ENCODE measurements at places on chromosomes 11 and 22. TPM values are rescaled to one million over a fixed set of nuclear protein-coding genes. Genes with fewer than 3 reads are reported as not detected.

The CATSPERZ gene
- 0.78 TPM for polyA plus RNA-seq

The APOL5 gene
- 0.09 TPM for polyA plus RNA-seq

The PGM2L1 gene
- polyA plus RNA-seq = 7.0 TPM

The AIFM3 gene
- 3.3 TPM for polyA plus RNA-seq

The HNRNPUL2 gene
- 44.7 TPM for polyA plus RNA-seq

The XNDC1N gene
- polyA plus RNA-seq = 3.0 TPM

The FOXR1 gene
- not detected for polyA plus RNA-seq

The TESMIN gene
- 4.6 TPM for polyA plus RNA-seq

The SEC14L3 gene
- 0.07 TPM for polyA plus RNA-seq

The YIF1A gene
- polyA plus RNA-seq = 57.3 TPM

- no peaks in the 10 kb centered on the region for H3K4me1 ChIP-seq
- no peaks in the 10 kb centered on the region for H3K36me3 ChIP-seq
- H3K27me3 ChIP-seq = peaks cover 18% of the 10 kb centered on the region
- no peak overlapping the region for H3K4me3 ChIP-seq
- no peak for DNase-seq
- no peak overlapping the region for H3K27ac ChIP-seq
These were observed 47.2 kb downstream of the CHRDL2 start for GRCh38 chr11:74683941-74684481.

DNA sequence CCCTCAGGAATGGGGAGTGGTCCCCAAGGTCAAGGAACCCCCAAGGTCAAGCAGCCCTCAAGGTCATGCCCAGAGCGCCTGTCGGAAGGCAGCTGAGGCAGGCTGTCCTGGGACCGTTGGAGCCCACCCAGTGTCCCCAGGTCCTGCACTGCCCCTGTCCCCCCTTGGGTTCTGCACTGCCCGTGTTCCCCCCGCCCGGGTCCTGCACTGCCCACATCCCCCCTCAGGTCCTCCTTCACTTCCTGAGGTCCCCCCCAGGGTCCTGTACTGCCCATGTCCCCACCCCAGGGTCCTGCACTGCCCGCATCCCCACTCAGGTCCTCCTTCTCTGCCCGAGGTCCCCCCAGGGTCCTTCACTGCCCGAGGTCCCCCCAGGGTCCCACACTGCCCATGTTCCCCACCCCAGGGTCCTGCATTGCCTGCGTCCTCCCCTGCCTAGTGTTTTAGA is 1073.0 kb downstream of the BRD1 start:
- H3K27me3 ChIP-seq = no peaks in the 10 kb centered on the region
- H3K36me3 ChIP-seq = no peaks in the 10 kb centered on the region
- DNase-seq = no peak
- H3K27ac ChIP-seq = no peak overlapping the region
- H3K4me3 ChIP-seq = no peak overlapping the region
- H3K4me1 ChIP-seq = no peaks in the 10 kb centered on the region

DNA sequence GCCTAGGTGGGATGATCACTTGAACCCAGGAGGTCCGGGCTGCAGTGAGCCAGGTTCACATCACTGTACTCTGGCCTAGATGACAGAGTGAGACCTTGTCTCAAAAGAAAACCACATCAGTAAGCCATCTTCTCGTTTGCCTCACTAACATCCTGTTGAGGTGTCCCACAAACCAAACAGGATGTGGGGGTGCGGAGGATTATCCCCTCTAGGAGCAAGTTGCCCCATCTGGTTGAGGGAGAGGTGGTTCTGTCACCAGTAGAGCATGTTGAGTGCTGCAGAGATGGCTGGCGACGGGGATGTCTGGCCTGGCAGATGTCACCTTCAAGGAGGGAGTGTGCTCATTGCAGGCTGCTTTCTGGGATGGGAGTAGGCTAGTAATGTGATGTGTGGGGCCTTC is 72.4 kb downstream of the ZNRF3 start:
- no peak overlapping the region for H3K27ac ChIP-seq
- H3K4me3 ChIP-seq = no peak overlapping the region
- H3K4me1 ChIP-seq = peaks cover 12% of the 10 kb centered on the region
- peak; percentile 72 for DNase-seq

GRCh38 chr22:23684026-23684425 is 6.8 kb upstream of the RGL4 start:
- H3K4me3 ChIP-seq = no peak overlapping the region
- H3K4me1 ChIP-seq = no peaks in the 10 kb centered on the region
- H3K27me3 ChIP-seq = no peaks in the 10 kb centered on the region
- peaks cover 19% of the 10 kb centered on the region for H3K36me3 ChIP-seq
- H3K27ac ChIP-seq = no peak overlapping the region

GRCh38 chr22:39458444-39459083 is 1.8 kb downstream of the MGAT3 start:
- H3K4me1 ChIP-seq = peaks cover 24% of the 10 kb centered on the region
- H3K4me3 ChIP-seq = peak overlapping the region; percentile 10
- H3K27ac ChIP-seq = no peak overlapping the region
- no peaks in the 10 kb centered on the region for H3K36me3 ChIP-seq

DNA sequence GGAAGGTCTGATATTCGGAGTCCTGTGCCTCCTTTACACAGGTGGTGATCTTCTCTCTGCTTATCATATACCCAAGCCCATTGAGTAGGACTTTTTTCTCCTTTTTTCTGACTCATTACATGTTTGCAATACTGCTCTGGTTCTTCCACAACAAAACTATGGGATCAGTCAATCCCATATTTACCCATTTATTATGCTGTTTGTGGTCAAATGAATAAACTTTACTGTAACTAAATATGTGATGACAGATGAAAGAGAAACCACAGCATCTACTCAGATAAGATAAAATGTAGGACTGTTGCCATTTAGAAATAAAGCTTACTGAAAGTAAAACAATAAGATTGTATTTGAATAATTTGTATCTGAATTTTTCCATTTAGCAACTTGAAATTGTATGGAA is 958.7 kb upstream of the FAT3 start:
- H3K27ac ChIP-seq = no peak overlapping the region
- H3K27me3 ChIP-seq = no peaks in the 10 kb centered on the region
- no peaks in the 10 kb centered on the region for H3K36me3 ChIP-seq
- DNase-seq = no peak
- H3K4me1 ChIP-seq = no peaks in the 10 kb centered on the region

DNA sequence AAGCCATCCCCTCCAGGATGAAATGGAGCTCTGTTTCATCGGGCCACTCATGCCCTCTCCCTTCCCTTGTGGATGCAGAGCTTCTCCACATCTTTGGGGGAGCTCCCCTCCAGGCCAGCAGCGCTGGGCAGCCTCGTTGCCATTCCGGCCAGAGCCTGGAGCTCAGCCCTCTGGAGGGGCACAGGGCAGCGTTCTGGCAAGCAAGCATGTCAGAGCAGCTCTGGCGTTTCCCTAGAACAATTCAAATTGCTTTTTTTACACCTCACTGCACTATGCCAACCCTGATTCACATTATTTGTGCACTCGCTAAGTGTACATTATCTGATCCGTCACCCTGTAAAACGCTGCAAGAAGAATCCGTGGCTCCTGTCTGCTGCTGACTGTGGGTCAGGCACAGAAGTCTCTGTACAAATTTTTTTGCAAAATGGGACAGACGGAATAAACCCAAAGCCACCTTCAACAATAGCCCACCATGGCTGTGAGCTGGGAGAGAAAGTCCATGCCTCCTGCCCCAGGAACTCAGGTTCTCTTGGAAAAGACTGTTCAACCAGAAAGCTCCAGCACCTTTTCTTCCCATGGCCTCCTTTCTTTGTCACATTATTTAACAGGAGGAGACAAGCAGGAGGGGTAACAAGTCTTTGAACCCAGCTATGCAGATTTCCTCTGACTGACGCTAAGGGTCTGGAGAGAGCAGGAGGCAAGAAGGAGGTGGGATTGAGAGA is 139.5 kb upstream of the CADM1 start:
- no peak overlapping the region for H3K4me3 ChIP-seq
- DNase-seq = no peak
- no peaks in the 10 kb centered on the region for H3K36me3 ChIP-seq

GRCh38 chr11:126104420-126104819 is 41.8 kb upstream of the CDON start:
- H3K36me3 ChIP-seq = no peaks in the 10 kb centered on the region
- no peak overlapping the region for H3K4me3 ChIP-seq
- H3K27ac ChIP-seq = no peak overlapping the region
- no peak for DNase-seq
- H3K4me1 ChIP-seq = no peaks in the 10 kb centered on the region

- no peak overlapping the region for H3K4me3 ChIP-seq
- H3K27me3 ChIP-seq = no peaks in the 10 kb centered on the region
- no peak overlapping the region for H3K27ac ChIP-seq
- no peak for DNase-seq
These were observed 209.1 kb downstream of the KIRREL3 start for GRCh38 chr11:126791446-126791845.

DNA sequence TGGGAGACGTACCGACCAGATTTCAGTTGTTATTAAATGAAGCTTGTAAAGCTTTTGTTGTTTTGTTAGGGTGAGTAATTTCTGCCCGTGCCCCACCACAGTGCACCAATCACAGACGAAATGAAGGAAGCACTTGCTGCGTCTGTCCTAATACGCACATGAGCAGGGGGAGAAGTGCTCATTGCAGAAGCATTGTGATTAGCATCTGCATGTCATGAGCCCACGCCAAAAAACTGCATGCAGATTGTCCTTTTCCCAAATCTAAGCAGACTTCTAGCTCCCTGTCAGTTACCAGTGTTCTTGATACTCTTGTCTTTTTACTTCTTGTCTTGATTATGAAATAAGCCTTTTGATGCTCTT is 15.5 kb downstream of the RBX1 start:
- H3K4me3 ChIP-seq = no peak overlapping the region
- H3K27ac ChIP-seq = peak overlapping the region; percentile 31
- no peaks in the 10 kb centered on the region for H3K27me3 ChIP-seq

DNA sequence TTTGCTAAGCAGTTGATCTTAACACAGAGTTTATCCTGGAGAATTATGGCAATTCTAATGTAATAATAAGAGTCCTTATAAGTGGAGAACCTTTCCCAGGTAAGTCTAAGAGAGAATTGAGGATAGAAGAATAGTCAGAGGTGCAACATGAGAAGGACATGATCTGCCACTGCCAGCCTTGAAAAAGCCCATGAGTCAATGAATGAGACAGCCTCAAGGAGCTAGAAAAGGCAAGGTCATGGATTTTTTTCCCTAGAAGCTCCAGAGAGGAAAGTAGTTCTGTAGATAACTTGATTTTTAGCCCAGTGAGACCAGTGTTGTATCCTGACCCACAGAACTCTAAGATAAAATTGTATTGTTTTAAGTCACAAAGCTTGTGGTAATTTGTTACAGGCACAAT is 16.9 kb downstream of the MS4A6A start:
- H3K27ac ChIP-seq = no peak overlapping the region
- H3K4me3 ChIP-seq = no peak overlapping the region
- no peaks in the 10 kb centered on the region for H3K36me3 ChIP-seq

GRCh38 chr11:73396985-73397384 is 20.8 kb downstream of the RELT start:
- H3K36me3 ChIP-seq = peaks cover 39% of the 10 kb centered on the region
- H3K4me3 ChIP-seq = no peak overlapping the region
- DNase-seq = no peak

GRCh38 chr11:47572715-47573255 is 6.0 kb downstream of the KBTBD4 start:
- H3K36me3 ChIP-seq = peaks cover 60% of the 10 kb centered on the region
- no peak overlapping the region for H3K27ac ChIP-seq
- peaks cover under 1% of the 10 kb centered on the region for H3K4me1 ChIP-seq
- H3K4me3 ChIP-seq = no peak overlapping the region

DNA sequence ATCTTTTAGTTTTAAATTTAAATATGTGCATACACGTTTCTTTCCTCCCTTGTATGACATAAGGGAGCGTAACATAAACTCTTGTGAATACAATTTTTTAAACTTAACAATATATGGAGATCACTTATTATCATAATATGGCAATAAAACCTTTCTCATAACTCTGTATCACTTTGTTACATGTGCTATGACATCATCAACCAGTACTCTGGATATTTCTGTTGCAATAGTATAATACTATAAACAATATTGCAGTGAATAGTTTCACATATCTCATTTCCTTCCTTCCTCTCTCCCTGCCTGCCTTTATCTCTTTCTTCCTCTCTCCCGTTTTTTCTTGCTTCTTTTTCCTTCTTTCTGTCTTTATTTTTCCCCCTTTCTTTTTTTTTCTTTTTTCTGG is 1278.0 kb upstream of the CNTN5 start:
- H3K36me3 ChIP-seq = no peaks in the 10 kb centered on the region
- H3K27ac ChIP-seq = no peak overlapping the region
- H3K4me3 ChIP-seq = no peak overlapping the region
- H3K27me3 ChIP-seq = no peaks in the 10 kb centered on the region
- no peak for DNase-seq

- H3K27ac ChIP-seq = no peak overlapping the region
- no peaks in the 10 kb centered on the region for H3K4me1 ChIP-seq
- H3K27me3 ChIP-seq = no peaks in the 10 kb centered on the region
- no peak for DNase-seq
- H3K36me3 ChIP-seq = no peaks in the 10 kb centered on the region
These were observed 10.9 kb downstream of the MTMR2 start for GRCh38 chr11:95912902-95913560.

GRCh38 chr11:95725196-95725595 is 64.4 kb downstream of the FAM76B start:
- no peak for DNase-seq
- H3K36me3 ChIP-seq = no peaks in the 10 kb centered on the region
- H3K27me3 ChIP-seq = no peaks in the 10 kb centered on the region
- no peaks in the 10 kb centered on the region for H3K4me1 ChIP-seq
- H3K27ac ChIP-seq = no peak overlapping the region

DNA sequence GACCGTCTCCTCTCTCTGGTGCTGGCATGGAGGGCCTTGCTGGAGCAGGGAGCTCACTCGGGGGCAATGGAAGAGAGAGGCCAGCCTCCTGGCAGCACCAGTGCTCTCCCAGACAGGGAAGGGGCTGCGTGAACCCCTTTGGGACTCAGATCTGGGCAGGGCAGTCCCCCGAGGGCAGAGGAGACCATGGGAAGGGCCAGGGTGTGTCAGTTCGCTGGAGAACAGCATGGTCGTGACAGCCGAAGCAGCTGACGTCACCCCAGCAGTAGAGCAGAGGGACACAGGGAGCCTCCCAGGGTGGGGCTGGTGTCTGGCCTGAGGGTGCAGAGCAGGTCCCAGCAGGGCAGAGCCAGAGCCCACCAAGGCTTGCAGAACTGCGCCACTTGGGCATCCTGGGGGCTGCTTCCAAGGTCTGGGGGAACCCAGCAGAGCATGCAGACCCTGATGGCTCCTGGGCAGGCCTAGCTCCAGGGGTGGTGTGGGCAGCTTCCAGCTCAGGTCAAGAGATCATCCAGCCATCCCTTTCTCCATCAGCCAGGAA is 71.0 kb upstream of the KCNQ1OT1 start:
- no peaks in the 10 kb centered on the region for H3K27me3 ChIP-seq
- no peak overlapping the region for H3K27ac ChIP-seq
- H3K4me3 ChIP-seq = no peak overlapping the region
- H3K4me1 ChIP-seq = peaks cover 14% of the 10 kb centered on the region
- no peak for DNase-seq

DNA sequence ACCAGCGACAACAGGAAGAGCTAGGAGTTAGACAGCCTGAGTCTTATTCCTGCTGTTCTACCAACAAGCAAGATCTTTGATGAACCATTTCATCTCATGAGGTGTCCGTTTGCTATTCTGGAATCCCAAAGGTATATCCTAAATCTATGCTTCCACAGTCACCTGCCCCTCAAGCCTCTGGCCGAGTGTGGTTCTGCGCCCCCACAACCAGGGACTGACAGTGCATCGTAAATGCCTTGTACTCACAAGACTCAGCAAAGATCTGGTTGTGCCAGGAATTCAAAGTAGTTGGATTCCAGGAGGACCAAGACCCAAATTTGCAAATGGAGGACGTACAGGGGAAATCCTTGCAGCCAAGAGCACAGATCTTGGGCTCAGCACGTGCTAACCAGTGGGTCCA is 47.5 kb upstream of the JAM3 start:
- DNase-seq = no peak
- no peaks in the 10 kb centered on the region for H3K4me1 ChIP-seq
- no peaks in the 10 kb centered on the region for H3K27me3 ChIP-seq
- H3K36me3 ChIP-seq = no peaks in the 10 kb centered on the region
- no peak overlapping the region for H3K4me3 ChIP-seq
